Mesothelial cell of epicardium (in vitro differentiated cells): ENCODE measurements at places on chromosomes 7 and 10.
A peak's percentile ranks its signal among the peaks of the same experiment; 100 is the strongest.

DNA sequence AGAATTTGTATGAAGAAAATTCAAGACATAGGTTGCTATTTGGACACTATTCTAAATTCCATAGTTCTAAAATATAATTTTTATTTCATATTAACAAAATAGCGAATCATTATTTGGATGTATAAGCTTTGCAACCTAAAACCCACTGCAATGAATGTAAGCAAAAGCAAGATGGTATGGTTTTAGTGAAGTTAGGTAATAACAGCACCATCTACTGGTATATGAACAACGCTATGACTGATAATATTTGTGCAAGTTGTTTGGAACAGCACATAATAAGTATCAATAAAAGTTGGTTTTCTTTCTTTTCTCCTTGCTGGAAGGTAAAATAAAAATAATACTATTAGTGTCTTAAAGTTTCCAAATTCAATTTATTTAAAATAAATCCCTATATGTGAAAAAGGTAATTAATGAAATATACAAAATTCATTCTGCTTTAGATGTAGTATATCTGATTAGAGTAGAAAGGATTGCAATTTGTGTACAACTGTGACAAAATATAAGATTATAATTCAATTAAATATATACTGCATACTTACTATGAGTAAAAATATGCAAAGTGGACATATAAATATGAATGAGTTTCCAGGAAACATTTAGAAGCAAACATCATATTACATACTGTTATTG lies 79.0 kb upstream of the LSM8 start:
- H3K36me3 ChIP-seq: no peaks in the 10 kb centered on the region
- no peak overlapping the region for H3K27ac ChIP-seq
- no peak for DNase-seq
- H3K27me3 ChIP-seq: no peaks in the 10 kb centered on the region

- DNase-seq: no peak
- peaks cover 17% of the 10 kb centered on the region for H3K27me3 ChIP-seq
- H3K4me1 ChIP-seq: no peaks in the 10 kb centered on the region
- H3K27ac ChIP-seq: no peak overlapping the region
- H3K36me3 ChIP-seq: no peaks in the 10 kb centered on the region
These were observed 44.9 kb downstream of the ANXA8 start for GRCh38 chr10:47438857-47439474.

DNA sequence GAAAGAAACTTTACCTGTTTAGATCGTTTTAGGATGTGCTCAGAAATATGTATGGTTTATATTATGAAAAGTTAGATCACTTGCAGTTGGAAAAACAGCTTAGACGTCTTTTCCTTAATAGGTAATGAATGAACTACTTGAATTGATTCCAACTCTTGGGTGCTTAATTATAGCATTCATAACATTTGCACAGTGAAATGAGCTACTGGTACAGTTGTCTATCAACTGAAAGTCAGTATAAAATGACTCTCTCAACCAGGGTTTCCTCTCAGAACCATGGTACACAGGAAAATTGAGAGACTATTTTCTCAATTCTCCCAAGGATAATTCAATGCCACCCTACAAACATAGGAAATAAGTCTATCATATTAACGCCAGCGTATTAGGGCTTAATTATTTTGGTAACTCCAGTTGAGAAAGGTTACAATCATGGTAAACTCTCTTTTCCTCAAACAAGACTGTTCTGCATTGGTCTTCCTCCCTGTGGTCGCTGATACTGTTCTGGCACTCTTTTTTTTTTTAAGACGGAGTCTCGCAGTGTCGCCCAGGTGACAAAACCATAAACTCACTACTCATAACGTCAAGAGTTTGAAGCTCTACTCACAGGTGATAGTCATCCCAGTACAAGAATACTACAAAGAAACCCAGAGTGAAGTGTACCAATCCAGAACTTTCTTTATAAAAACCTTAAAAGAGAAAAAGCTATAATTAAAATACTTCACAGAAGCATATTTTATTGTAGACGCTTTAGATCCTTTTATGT lies 2.0 kb downstream of the ANLN start:
- DNase-seq: no peak
- H3K4me1 ChIP-seq: peaks cover 43% of the 10 kb centered on the region
- no peaks in the 10 kb centered on the region for H3K27me3 ChIP-seq
- peak overlapping the region; percentile 58 for H3K27ac ChIP-seq
- H3K4me3 ChIP-seq: peak overlapping the region; percentile 81

DNA sequence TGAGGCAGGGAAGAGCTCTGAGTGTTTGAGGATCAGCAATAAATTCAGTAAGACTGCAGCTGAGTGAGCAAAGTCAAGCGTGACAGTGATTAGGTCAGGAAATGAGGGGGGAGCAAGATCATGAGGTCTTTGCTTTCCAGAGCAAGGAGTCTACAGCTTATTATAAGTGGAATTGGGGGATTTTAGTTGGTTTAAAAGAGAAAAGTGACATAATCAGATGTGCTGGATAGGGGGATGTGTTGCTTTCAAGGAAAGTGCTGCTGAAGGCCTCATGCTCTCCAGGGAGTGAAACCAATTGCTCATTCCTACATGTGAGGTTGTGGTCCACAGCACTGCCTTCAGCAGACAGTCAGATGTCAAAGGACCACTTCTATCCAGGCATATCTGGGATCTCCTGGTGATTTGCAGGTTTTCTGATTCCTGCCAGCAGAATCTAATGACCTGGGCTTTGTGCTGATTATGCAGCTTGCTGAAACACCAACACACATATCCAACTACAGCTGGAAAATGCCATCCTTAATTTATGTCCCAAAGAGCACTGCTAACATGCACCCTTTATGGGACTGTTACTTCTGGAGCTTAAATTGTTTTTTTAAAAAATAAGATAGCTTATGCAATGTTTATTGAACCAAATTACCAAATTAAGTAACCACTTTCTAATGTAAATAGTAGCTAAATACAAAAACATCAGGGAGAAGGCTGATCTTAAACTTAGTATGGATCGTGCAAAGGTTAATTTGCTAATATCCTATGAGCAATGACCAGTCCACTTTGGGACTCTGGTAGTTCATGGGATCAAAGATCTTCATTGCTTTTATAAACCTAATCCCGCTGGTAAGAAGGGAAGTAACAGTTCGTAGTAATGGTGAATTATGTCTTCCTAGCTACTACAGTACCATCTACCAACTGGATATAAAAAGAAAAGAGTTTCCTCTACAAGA lies 607.6 kb downstream of the KCNMA1 start:
- H3K27ac ChIP-seq: no peak overlapping the region
- no peak overlapping the region for H3K4me3 ChIP-seq
- peaks cover 3% of the 10 kb centered on the region for H3K4me1 ChIP-seq
- DNase-seq: no peak
- H3K36me3 ChIP-seq: no peaks in the 10 kb centered on the region
- no peaks in the 10 kb centered on the region for H3K27me3 ChIP-seq

DNA sequence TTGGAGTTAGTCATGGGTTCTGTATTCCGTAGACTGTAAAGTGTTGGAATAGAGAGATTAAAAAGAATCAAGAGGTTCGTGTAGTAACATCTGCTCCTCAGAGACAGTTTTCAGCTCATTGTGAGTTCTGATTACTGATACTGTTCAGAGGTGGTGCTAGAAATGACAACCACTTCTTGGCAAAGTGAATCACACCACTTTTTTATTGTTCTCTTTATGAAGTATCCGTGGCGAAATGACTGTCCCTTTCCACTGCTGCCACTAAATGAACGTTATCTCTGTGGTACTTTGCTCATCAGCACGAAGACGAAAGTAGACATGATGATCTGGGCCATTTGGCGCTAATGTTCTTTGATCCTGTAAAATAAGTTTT lies 860 bp downstream of the RPP30 start:
- peaks cover 21% of the 10 kb centered on the region for H3K4me1 ChIP-seq
- H3K27me3 ChIP-seq: peaks cover 11% of the 10 kb centered on the region
- peaks cover 11% of the 10 kb centered on the region for H3K36me3 ChIP-seq
- no peak for DNase-seq
- H3K4me3 ChIP-seq: peak overlapping the region; percentile 97
- peak overlapping the region; percentile 96 for H3K27ac ChIP-seq

DNA sequence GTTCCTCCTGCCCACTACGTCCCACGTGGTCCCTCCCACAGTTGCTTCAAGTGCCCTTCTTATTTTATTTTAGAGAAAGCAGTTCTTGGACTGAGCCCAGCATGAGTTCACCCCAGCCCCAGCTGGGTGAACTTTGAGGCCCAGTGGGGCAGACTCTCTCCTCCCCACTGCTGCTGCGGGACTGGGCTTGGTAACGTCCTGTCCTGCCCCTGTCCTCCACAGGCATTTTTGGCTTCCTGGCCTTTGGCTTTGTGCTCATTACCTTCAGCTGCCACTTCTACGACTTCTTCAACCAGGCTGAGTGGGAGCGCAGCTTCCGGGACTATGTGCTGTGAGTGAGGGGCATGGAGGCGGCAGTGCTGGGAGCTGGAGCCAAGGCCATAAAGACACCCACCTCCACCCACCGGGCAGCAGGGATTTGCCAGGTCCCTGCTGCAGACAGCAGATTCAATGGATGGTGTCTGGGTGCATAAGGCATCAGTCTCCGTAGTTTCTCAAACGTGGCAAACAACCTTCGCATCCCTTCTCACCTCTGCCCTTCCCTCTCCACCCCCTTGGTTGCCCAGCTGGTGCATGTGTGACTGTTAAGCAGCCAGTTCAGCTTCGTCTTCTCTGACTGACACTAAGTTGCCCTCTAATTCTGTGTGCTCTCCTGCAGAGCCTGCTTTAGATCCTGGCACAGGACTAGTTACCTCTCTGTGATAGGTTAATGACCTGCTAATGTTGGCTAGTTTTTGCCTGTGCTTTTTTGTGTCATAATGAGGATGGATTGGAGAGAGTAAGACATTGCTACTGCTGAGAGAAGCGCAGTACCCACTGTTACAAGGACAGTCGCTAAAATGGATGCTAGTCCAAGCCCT lies 15.5 kb upstream of the AHCYL2 start:
- no peak overlapping the region for H3K27ac ChIP-seq
- peaks cover 42% of the 10 kb centered on the region for H3K36me3 ChIP-seq
- peaks cover 6% of the 10 kb centered on the region for H3K4me1 ChIP-seq
- no peak for DNase-seq
- no peak overlapping the region for H3K4me3 ChIP-seq

- no peak for DNase-seq
- H3K4me3 ChIP-seq: no peak overlapping the region
- peaks cover 23% of the 10 kb centered on the region for H3K27me3 ChIP-seq
- H3K4me1 ChIP-seq: no peaks in the 10 kb centered on the region
These were observed 174.2 kb downstream of the PLXNA4 start for GRCh38 chr7:132402096-132402495.

DNA sequence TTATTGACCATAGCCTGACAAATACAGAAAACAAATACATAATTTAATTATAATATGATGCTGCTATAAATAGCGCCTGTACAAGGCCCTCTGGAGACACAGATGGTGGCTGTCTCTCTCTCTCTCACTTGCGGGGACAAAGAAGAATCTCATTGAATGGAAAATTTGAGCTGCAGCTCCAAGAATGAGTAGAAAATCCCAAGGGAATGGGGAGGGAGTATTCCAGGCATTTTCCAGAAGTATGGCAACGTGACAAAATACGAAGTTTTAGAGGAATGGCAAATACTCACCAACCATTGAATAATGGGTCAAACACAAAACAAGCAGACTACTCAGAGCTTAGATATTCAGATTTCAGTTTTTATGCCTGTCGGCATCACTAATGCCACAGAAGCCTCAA lies 179.9 kb downstream of the NRP1 start:
- no peaks in the 10 kb centered on the region for H3K36me3 ChIP-seq
- peaks cover 2% of the 10 kb centered on the region for H3K4me1 ChIP-seq
- no peaks in the 10 kb centered on the region for H3K27me3 ChIP-seq
- H3K27ac ChIP-seq: no peak overlapping the region

GRCh38 chr7:6294839-6295238 lies 22.4 kb upstream of the CYTH3 start:
- no peak for DNase-seq
- H3K36me3 ChIP-seq: no peaks in the 10 kb centered on the region
- H3K4me3 ChIP-seq: no peak overlapping the region
- no peak overlapping the region for H3K27ac ChIP-seq
- H3K27me3 ChIP-seq: no peaks in the 10 kb centered on the region
- H3K4me1 ChIP-seq: no peaks in the 10 kb centered on the region

DNA sequence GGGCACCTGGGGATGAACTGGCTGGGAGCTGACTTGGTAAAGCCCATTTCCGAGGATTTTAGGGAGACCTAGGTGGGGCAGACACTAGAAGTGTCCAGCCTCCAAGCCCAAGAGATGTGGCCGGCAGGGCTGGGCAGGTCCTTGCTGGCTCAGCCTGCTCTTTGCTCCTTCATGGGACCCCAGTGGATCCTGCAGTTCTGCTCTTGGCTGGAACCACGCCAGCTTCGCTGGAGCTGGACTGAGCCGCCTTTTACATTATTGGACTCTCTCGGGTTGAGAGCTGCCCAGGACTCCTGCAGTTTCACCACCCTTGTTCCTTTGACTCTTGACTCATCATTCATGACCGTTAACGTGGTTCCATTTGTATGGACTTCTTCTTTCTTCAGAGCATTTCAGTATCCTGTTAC lies 5.7 kb downstream of the PPIF start:
- H3K36me3 ChIP-seq: peaks cover 52% of the 10 kb centered on the region
- H3K27ac ChIP-seq: no peak overlapping the region
- no peak for DNase-seq
- no peaks in the 10 kb centered on the region for H3K27me3 ChIP-seq
- H3K4me3 ChIP-seq: no peak overlapping the region

DNA sequence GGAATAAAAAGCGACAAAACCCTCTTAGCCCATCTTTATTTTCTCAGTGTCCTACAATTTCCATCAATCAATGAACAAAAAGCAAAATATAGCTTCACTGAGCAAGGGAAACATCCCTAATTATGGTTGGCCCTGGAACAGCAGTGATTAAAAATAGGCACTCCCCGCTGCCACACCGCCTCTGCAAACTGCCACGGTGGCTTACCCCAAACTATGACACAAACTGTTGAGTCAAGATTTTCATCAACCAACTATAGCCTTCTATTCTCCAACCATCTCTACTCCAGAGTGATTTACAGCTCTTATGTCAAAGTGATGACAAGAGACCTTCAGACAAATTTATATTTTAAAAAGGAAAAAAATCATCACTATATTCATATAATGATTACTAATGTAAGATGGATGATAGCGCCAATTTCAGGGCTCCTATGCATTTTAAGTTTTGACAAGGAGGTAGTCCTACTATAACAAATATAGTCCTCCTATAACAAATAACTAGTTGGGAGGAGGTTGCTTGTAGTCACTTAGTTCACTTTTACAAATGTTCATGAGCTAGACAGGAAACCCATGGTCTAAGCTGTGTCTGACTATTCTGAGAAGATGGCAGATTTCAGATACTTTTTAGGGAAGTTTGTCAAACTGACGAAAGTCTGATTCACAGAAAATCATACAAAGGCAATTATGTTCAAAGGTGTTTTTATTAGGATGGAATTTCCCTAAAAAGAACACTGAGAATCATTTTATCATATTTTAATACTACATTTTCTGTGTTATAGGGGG lies 26.3 kb downstream of the DENND11 start:
- H3K27ac ChIP-seq: no peak overlapping the region
- DNase-seq: no peak
- H3K4me1 ChIP-seq: no peaks in the 10 kb centered on the region
- H3K36me3 ChIP-seq: peaks cover 30% of the 10 kb centered on the region
- no peaks in the 10 kb centered on the region for H3K27me3 ChIP-seq
- no peak overlapping the region for H3K4me3 ChIP-seq
